ENCODE measurements at places on chromosomes 5 and 9.
A peak's percentile ranks its signal among the peaks of the same experiment; 100 is the strongest.

DNA sequence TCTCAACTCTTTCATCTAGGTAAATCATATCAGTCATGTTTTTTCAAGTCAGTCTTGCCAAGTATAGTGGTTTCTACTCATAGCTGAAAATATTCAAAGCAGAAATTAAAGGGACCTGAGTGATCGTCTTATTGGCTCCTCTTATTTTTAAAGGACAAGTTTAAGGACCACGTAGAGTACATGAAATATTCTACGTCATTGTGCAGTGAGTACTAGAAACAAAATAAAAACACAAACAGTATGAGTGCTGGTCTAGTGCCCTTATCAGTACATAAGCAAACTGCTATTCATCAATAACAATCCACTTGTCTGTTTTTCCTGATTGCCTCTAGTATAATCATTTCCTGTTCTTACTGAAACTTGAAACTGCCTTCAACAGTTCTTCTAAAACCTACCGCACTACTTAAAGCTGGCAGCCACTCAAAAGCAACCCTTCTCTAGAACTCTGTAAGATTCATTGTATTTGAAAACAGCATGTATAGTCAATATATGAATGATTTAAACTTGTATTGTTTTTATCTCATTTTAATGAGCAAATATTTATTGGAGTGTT lies 853.7 kb downstream of the TAF11L14 start:
- no peak for DNase-seq

DNA sequence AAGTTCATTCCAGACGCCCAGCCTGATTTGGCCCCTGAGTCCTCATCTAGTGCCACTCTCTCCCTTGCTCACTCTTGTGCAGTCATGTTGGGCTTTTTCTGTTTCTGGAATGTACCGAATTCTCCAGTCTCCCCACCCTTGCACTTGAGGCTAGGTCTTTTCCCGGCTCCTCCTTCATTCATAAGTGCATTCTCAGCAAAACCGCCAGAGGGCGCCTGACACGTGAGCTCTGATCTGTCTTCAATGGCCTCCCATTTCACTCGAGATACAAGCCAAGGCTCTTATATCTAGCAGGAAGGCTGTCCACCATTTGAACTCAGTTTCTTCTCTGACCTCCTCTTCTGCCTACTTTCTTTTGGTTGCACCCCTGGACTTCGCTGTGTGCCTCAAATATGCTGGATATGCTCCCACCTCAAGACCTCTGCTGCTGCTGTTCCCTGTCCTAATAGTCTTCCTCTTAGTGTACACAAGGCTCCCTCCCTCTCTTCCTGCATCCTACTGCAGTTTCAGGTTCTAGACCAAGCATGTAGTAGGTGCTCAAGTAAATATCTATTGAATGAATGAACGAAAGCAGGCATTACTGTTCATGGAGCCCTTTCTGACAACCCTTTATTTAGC lies 568.1 kb upstream of the WWC1 start:
- DNase-seq, result no peak

- no peak for DNase-seq
Measured at GRCh38 chr5:42422656-42423280, 471 bp upstream of the GHR start.

DNA sequence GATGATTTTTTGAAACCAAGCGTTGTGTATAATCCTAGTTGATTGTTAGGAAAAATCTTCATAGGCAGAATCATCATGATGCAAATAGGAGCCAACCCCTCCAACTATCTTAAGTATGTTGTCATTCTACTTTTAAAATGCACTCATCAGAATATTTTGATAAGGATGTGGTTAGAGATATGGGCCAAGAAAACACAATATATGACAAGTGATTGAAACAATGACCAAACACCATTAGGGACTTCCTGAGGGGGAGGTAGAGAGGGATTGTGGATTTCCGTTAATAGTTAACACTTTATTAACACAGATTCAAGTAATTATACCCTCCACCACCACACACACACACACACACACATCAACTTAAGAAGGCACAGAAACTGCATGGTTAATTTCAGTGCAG lies 143.3 kb downstream of the ARSB start:
- DNase-seq, result no peak

- no peak for DNase-seq
Measured at GRCh38 chr5:107957051-107957450, 286.3 kb upstream of the EFNA5 start.

DNA sequence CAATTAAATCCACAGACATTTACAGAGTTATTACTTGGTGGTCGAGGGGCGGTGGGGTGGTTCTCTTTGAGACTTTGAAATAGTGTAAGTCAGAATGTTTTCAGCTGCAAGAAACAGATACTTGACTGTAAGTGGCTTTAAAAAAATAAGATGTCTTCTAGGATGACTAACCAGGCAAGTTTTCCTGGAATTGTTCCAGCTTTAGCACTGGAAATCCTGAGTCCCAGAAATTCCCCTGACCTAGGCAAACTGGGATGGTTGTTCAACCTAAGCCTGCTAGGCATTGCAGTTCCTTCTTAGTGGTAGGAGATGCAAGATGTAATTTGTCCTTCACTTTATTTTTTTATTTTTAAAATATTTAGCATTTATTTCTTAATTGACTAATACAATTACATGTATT lies 169.5 kb upstream of the POC5 start:
- DNase-seq, result no peak

- no peak for DNase-seq
Measured at GRCh38 chr5:10533226-10533625, 30.6 kb upstream of the ANKRD33B start.

DNA sequence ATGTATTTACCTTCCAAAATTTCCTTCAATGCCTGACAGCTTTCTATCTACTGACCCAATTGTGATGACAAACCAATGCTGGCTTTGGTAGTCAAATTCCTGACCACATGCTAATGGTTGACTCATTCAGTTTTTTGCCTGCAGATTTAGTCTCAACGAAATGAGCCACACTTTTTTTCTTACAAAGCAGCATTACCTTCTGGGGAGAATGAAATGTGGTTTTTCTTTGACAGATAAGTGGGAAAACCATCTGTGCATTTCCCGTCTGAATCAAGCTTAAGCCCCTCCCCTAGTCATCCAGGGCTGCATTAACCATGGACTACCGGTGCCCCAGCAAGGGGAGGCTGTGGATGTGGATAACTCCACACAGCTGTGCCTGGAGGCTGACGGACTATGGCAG lies 99.6 kb upstream of the TAF11L2 start:
- peak; percentile 84 for DNase-seq

GRCh38 chr9:15032860-15033259 lies 122.6 kb upstream of the FREM1 start:
- no peak for DNase-seq

GRCh38 chr9:108994695-108995094 lies 18.6 kb downstream of the CTNNAL1 start:
- DNase-seq, result no peak

- DNase-seq, result no peak
Measured at GRCh38 chr5:78627766-78628165, 20.8 kb downstream of the LHFPL2 start.

DNA sequence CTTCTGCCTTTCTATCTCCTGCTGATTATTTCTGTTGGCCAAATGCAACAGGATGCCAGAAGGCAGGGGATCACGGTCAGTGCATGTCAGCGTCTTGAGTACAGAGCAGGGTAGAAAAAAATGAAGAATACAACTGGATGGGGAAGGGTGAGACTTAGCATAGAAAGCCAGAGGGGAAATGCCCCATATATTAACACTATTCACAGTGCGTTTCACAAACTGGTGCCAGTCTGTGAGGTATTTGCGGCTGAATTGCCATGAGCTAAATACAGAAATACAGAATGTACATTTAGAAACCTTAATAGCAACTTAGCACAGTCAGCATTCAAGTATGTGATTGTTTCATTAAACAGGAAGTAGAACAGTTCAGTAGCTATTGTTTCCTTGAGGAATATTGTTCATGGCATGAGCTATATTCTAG lies 31.0 kb upstream of the SLC1A3 start:
- no peak for DNase-seq

- no peak for DNase-seq
Measured at GRCh38 chr9:36888551-36888950, 145.5 kb downstream of the PAX5 start.

- no peak for DNase-seq
Measured at GRCh38 chr5:125390326-125390725, 643.9 kb upstream of the ZNF608 start.

GRCh38 chr9:124726886-124727285 lies 44.2 kb downstream of the NR6A1 start:
- no peak for DNase-seq

GRCh38 chr9:106075236-106075959 lies 381.1 kb downstream of the TMEM38B start:
- no peak for DNase-seq

DNA sequence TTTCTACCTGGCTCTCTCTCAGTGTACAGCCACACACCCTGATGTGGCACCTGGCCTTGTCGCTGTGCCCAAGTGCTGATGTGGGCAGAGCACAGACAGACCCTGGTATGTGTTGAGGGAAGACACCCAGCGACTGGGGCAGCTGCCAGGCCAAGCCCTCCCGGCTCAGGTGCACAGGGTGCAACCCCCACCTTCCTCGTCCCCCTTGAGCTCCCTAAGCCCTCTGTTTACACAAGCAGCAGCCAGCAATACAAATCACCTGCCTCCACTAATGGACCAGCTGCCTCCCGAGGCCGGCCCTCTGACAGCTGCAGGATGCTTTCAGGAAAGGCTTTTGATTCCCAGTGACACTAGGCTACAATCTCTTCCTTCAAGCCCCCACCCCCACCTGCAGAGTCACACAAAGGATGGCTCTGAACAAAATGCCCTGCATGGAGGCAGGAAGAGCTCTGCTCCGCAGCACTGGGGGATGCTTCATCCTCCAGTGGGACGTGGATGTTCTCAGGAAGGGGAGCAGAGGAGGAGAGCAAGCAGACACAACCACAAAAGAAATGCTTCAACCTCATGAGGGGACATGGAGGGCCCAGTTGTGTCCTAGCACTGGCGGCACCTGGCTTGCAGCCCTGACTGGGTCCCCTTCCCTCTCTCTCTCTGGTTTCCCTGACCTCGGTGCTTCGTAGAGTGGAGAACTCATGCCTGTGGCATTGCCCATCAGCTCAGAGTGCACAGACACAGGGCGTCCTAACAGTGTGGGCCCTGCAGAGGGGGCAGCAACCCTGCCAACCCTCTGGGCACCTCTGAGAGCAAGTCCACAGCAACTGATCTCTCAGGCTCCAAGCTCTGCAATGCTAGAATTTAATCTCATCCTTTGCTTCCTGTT lies 140.8 kb downstream of the BARX1 start:
- DNase-seq, result peak; percentile 95

GRCh38 chr9:4537581-4537980 lies 47.3 kb downstream of the SLC1A1 start:
- no peak for DNase-seq

DNA sequence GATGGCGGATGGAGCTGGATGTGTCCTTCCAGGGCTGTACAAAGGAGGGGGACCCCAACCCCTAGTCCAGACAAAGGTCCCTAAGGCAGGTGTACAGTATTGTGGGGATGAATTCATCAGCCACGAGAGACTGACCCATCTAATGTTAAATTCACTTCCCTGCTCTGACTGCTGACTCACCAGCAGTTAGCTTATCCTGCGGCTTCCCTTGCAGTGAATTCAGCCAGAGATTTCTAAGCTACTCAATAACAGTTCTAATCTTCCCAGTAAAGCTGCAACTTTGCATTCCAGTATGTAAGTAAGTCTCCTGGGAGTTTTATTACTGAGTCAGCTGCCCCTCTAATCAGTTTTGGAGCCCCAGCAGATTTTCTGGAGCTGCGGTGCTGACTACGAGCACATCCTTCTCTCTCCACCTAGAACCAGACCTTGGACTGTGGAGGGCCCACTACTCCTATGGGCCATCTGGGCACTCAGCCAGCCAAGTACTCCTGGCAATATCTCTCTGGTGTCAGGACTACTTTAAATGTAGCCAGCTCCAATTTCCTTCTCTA lies 16.1 kb downstream of the B4GALT1 start:
- peak; percentile 37 for DNase-seq

- no peak for DNase-seq
Measured at GRCh38 chr9:92740446-92740961, 24.1 kb downstream of the BICD2 start.

DNA sequence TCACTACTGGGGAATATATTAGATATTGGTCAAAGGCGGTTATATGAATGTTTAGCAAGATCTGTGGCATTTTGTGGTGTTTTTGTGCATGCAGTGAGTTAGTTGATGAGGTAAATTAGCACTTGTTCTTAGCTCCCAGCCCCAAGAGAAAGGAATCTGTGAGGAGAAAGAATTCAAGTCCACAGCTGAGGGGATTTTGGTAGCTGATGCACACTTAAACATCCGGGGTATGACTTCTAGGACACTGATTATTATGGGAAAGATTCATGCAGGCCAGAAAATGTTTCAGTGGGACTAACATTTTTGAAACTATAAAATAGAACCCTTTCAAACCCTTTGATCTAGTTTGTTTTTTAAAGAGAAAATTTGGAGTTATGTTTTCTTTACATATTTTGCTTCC lies 118.2 kb upstream of the RPS23 start:
- DNase-seq, result no peak

DNA sequence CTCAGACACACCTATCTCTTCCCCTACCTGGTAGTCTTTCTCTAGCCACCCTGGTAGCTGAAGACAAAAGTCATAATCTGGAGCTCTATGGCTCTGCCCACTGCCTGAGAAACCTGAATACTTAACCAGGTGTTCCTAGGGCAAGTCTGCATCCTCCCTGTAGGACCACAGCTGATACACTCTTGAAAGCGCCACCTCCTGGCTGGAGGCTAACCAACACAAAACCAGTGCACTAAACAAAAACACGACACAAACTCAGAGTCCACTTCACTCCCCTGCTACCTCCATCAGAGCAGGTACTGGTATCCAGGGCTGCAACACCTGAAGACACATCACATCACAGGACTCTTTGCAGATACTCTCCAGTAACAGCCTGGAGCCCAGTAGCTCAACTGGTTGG lies 84.6 kb upstream of the ANXA1 start:
- no peak for DNase-seq

DNA sequence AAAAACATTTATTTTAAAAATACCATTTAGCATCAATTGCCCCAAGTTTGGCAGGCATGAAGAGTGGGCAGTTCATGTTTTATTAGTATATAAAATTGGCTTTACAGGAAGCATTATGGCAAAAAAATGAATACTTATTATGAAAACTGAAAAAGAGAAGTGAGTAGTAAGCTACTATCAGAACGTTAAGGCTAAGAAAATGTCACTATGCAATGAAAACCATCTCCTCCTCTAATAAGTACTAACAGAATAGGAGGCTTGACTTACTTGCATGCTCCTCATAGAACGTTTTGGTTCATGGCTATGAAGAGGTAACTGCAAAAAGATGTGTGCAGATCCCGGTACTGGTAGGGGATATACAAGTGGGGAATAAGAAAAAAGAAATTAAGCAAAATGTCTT lies 23.6 kb downstream of the TICAM2 start:
- DNase-seq, result no peak

GRCh38 chr9:115444959-115445358 lies 327.0 kb upstream of the TNC start:
- no peak for DNase-seq

- DNase-seq, result no peak
Measured at GRCh38 chr5:66519626-66520025, 76.6 kb upstream of the MAST4 start.

- no peak for DNase-seq
Measured at GRCh38 chr9:19498015-19498414, 89.2 kb downstream of the ACER2 start.
